Activated T-cell treated with anti-CD3 and anti-CD28 coated beads, Interleukin-2, amount 50 U/mL, for 4 hours (primary cell): ENCODE measurements at places on chromosomes 3 and 15.

GRCh38 chr15:64151727-64152506 lies at the start of gene SNX22:
TSS of gene SNX22 (plus strand) at chr15:64151731. CDS start at chr15:64151776, 45 bp downstream.
- DNase-seq, result no peak

GRCh38 chr3:128946411-128946810 lies 47.5 kb downstream of the CFAP92 start:
- DNase-seq, result no peak

GRCh38 chr15:39130556-39131379 lies 450.1 kb upstream of the THBS1 start:
- DNase-seq, result no peak

DNA sequence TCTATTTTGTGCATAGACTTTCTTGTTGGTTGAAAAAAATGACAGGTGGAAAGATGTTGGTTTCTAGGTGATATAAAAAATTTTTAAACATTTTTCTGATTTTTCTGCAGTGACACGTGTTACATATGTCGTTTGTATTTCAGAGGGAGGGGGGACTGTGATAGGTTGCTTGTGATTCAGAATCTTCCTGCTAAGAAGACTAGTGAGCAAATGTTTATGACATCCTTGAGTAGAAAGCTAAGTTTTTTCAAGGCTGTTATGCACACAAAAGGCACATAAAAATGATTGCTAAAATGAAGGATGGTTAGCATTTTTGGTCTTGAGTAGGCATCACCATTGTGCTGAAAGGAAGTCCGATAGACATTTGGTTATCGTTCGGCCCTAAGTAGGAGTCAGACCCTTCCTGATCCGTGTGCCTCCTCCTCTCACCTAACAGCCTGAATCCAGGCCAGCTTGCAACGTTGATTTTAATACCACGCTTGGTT lies 1.5 kb downstream of the ZNF639 start:
- DNase-seq, result no peak

- no peak for DNase-seq
These were observed 78.9 kb upstream of the BHLHE40 start for GRCh38 chr3:4900298-4900697.

DNA sequence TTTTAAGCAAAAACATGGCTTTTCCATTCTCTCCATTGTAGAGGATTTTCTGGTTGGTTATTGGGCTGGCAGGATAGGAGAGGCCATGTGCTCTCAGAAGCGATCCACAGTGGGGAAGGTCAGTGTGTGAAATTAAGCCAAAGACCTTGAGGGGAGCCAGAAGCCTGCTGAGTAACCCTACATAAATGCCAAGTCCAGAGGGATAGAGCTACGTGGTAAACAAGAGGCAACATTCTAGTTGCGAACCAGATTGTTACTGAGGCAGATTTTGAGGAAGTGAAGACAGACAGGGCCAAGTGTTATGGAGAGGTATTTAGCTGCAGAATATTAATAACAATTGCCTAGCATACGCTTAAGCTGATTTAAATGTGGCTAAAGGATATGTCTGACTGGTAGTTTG lies 592.8 kb upstream of the GBE1 start:
- DNase-seq, result no peak

DNA sequence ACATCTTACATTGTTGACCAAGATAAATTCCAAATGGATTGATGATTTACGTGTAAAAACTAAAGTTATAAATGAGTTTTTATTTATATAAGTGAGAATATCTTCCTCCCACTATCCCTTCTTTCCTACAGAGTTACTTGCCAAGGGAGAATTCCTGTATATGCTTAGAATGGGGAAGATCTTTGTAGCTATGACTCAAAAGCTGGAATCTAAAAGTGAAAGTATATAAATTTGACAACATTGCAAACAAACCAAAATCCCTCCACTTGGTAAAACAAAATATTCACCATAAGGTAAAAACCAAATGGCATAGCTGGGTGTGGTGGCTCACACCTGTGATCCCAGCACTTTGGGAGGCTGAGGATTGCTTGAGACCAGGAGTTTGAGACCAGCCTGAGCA lies 52.7 kb upstream of the GCNT3 start:
- no peak for DNase-seq

DNA sequence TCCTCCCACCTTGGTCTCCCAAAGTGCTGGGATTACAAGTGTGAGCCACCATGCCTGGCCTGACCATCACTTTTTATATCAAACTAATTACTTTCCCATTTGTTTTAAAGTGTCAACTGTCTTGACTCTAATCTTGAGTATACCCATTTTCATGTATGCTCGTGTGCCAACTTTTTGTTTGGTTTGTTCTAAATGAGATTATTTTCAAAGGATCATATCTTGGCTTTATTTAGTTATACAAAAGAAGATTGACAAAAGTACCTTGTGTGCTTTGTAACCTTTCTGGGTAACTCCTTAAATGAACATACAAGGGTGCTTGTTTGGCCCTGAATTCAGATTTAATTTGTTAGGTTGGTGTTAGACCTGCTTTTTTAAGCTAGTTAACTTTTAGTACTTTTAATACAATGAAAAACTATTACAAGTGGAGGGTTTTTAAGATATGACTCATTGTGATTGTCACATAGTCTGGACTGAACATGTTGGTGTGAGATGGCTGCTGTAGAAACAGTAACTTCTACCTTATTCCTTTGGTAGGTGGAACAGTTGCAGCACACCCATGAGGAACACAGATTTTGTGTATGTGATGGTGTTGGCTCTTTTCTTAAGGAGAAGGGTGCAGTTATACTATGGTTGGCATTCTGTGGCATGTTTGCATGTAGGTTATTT lies 10.7 kb downstream of the KIF23 start:
- DNase-seq, result no peak

- no peak for DNase-seq
These were observed 19.4 kb downstream of the IFT57 start for GRCh38 chr3:108202834-108203233.

DNA sequence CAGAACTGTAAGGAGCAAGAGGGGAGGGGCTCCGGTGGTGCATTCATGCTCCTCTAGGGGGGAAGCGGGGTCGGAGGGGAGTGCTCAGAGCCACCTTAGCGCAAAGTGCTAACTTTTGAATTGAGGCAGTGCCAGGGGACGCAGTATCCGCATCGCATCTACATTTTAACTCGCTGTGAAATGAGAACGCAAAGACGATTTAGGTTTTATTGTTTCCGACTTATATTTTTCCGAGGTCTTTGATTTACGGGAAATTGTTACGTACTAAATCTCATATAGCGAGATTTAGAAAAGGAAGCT lies 212 bp downstream of the TCAIM start:
- no peak for DNase-seq

DNA sequence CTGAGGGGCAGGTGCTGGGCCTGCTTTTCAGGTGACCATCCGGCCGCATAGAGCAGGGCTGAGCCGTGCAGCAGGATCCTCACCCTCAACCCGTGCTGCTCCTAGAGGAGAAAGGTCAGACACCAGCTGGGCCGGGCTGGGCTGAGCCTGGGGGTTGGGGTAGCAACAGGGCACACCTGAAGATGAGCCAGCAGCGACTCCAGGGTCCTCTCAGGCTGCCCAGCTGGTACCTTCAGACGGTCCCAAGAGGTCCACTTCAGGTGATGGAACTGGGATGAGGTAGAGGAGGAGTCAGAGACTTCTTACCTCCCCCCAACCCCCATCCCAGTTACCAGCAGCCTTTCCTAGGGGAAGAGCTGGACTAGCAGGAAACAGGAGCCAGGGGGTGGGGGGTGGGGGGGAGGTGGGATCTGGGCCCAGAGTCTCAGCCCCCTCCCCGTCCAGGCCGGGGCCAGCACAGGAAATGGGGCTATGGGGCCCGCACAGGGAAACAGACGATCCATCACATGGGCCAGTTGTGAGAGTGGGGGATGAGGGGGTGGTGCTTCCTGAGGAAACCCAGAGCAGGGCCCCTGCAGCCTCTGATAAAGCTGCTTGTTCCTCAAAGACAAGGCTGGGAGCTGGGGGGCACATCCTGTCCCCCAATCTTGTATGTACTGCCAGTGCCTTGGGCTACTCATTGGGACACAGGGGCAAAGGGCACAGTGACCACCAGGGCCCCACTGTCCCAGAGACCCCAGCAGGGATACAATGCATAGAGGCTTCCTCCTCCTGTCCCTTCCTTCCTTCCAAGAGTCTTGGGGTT lies 3.0 kb downstream of the INKA1 start:
- no peak for DNase-seq

GRCh38 chr15:100809587-100809986 lies 70.0 kb upstream of the ALDH1A3 start:
- DNase-seq, result no peak

DNA sequence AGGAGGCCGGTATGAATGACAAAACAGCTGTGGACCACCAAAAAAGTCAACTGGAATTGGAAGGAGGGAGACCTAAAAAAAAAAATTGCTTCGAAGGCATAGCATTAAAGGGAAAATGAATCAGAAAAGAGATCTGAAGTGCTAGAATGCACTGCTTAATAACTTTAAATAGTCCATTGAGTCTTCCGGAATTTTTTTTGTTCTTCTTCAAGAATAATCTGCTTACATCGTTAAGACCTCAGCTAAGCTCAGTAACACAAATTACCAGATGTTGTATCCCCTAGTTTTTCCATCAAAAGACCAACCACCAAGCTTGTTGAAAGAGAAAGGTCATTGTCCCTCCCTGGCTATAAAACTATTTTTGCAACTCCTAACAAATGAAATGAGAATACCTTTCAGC lies 560.5 kb downstream of the NR2F2 start:
- DNase-seq, result no peak

GRCh38 chr3:152811974-152812760 lies 22.8 kb upstream of the P2RY1 start:
- DNase-seq, result no peak

GRCh38 chr3:25556447-25556846 lies 108.3 kb downstream of the TOP2B start:
- no peak for DNase-seq

GRCh38 chr15:58467121-58467721 lies 35.4 kb downstream of the LIPC start:
- no peak for DNase-seq

DNA sequence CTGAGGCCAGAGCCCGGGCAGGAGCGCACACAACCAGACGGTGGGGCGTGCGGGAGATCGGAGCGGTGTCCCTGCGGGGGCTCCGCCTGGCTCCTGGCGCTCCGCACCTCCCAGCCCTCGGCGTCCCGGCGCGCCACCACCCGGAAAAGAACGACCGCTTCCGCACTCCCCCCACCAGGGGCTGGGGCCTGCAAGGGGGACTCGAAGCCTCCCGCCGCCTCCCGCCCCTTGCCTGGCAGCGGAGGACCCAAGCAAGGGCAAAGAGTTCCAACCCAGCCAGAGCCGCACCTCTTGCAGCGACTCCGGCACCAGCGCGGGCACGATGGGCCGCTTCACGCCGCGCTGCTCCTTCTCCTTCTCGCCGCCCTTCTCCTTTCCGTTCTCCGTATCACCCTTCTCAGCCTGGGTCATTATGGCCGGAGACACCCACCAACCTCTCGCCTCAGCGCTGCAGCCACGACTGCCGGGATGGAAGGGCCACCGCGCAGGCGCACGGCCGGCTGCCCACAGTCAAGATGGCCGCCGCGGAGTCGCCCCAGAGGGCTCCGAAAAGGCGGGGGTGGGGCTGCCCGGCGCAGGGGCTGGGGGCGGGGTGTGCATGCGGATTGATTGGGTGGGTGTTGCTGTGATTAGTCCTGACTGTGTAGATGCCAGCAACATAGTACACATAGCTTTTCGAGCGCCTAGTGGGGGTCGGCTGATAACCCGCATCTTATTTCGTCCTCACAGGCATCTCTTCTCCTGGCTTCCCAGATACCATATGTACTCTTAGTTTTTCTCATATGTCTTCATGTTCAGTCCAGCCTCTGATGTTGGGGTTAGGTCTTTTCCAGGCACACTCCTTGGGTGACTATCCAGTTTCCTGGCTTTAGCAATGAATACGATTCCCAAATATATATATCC lies at the start of gene ACTR8:
Gene ACTR8, minus strand, starts transcription at position 462 of the 903 bp plus-strand sequence. Its CDS starts 51 bp downstream, at position 411.
- DNase-seq, result peak; percentile 84

GRCh38 chr3:11452885-11453847 lies 181.0 kb downstream of the ATG7 start:
- no peak for DNase-seq

DNA sequence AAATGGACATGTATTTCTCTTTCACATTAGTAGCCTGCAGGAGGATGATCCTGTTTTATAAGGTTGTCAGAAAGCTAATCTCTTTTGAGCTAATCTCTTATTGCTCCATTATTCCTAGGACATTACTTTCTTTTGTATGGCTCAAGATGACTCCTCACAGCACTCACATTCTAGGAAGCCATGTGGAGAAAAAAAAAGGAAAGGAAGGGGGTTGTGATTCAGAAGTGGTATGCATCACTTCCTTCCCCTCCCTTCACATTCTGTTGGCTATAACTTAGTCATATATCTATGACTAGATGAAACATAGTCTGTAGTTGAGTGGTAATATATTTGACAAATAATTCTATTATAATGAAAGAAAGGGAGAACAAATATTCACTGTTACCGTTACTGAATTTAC lies 168.8 kb upstream of the TTC14 start:
- no peak for DNase-seq

- no peak for DNase-seq
These were observed 166.6 kb downstream of the TLE3 start for GRCh38 chr15:69931156-69931555.

DNA sequence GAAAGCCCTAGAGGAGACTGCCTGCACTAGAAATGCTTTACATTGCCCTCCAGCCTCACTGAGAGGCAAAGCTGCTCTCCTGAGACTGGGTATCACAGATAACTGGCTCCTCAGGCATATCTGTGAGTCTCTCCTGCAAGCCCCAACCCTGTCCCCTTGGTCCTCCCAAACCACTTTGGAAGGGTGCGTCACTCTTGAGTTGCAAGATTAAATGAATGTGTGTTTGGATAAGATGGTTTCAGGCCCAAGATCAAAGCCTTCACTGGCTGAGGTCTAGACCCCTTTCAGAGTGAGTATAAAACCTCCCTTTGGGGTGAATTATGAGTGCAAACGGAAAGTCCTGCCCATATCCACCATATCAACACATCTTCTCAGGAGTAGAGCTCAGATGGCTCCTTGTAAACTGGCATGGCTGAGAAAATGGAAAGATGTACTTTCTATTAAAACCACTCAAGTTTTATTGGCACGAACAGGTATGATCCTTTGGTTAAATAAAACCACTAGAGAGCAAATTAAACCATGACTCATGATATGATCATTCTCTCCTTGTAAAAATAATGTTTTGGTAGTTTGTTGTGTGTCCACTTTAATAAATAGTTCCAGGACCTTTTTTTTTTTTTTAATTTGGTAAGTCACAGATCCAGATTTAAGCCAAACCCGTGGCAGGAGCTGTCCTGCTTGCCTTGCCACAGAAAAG lies 164.0 kb downstream of the CHST2 start:
- DNase-seq, result no peak

DNA sequence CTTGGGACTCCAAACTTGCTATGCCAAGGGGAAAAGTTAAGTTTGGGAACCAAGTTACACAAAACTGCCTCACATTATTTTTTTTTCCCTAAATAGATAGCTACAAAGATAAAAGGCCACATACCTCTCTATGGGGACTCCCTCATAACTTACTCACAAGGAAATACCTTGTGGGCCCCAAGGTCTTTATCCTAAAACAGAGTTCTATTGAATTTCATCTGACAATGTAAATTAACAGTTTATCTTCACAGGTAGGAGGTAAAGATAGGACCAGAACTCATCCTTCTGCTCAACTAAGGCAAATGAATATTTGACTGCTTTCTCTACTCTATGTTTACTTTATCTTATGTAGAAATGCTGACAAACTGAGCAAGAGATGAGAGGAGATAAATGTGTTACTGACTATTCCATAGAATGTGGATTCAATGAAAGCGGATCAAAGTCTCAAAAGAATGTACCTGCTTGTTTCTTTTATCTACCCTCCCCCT lies 1278.0 kb downstream of the OTOL1 start:
- DNase-seq, result no peak

GRCh38 chr3:170961616-170962400 lies 53.4 kb upstream of the EIF5A2 start:
- DNase-seq, result no peak

GRCh38 chr3:41881233-41881821 lies 80.6 kb downstream of the ULK4 start:
- no peak for DNase-seq
